Left lobe of liver (tissue), 2 donors: ENCODE measurements at places on chromosomes 7 and 10. TPM values are rescaled to one million over a fixed set of nuclear protein-coding genes. Genes with fewer than 3 reads are reported as not detected.

DNA sequence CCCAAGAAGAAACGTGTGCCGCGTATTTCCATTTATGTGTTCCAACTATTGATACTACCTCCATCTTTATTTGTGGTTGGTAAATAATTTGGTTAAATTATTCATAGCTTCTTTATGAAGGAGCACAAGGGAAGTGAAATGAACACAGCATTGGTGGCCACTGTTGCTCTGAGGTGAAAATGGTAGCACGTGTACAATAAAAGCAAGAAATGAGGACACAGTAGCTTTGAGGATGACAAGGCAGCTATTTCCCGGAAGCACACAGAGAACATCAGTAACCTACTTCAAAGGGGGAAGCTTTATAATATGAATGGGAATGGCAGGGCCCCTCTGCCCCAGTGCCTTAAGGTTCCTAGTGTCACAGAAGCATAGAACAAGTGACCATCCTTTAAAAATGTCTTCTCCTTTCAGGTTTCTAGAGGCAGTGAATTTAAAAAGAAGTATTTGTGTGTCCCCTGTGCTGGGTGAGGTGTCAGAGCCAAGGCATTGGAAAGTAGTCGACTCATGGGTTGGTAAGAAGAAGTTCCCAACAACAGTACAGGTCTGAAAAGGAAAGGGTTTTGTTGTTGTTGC is 78.8 kb downstream of the SGMS1 start:
- DNase-seq = no peak

DNA sequence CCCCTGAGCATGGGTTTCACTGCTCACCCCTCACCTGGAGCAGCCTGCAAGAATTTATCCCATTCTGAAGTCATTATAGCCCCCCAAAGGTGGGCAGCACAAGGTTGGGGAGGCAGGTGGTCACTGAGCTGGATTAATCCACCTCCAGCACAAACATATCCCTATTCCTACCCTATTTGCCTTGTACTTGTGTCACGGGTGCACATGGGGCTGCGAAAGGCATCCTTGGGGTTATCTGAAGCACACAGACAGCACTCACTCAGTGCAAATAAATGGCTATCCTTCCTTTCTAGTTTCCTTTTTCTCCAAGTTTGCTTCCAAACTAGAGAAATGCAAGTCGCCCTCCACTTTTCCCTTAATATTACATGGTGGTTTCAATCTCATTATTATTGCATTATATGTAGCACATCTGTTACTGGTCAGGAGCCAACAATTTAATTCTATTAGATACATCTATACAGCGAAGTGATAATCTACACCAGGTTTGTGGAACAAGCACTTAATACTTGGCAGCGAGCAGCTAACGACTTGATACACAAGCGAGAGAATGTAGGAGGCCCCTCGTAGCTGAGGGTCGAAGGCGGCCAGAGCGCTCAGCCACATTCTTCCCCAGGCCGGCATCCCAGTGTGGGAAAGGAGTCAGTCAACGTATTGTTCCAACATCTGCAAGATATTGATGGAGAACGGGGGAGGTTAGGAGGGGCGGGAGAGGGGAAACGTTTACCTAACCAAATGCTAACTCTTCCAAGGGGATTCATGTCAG is 121.3 kb upstream of the HABP2 start:
- no peak for DNase-seq

GSDME gene
- total RNA-seq = 4.8 TPM

GRCh38 chr7:69603351-69603750 is 5.1 kb downstream of the AUTS2 start:
- no peak for DNase-seq
